ENCODE measurements at places on chromosomes 2 and 18. TPM values are rescaled to one million over a fixed set of nuclear protein-coding genes. Genes with fewer than 3 reads are reported as not detected.

Gene LYPD1
- 0.17 TPM for total RNA-seq

Gene TEX51
- not detected for total RNA-seq

Gene GATA6
- 10.0 TPM for total RNA-seq

Gene UGT1A8
- not detected for total RNA-seq

Gene AQP12B
- not detected for total RNA-seq

Gene VIL1
- total RNA-seq: not detected

Gene GRB14
- 0.26 TPM for total RNA-seq

Gene LIPG
- 0.50 TPM for total RNA-seq

Gene GKN2
- not detected for total RNA-seq

Gene FAM117B
- 2.8 TPM for total RNA-seq

Gene SAG
- total RNA-seq: not detected

Gene MLPH
- 8.2 TPM for total RNA-seq

Gene RIT2
- total RNA-seq: not detected

Gene RPL37A
- 3,233 TPM for total RNA-seq

Gene MATN3
- 2.3 TPM for total RNA-seq

Gene ELOA2
- not detected for total RNA-seq

Gene C2orf15
- total RNA-seq: under 0.01 TPM

Gene NEURL3
- not detected for total RNA-seq

Gene CYP1B1
- total RNA-seq: 94.1 TPM

Gene LRRC30
- not detected for total RNA-seq

Gene TBR1
- total RNA-seq: not detected

Gene GAL3ST2
- not detected for total RNA-seq

Gene COL3A1
- 925 TPM for total RNA-seq

Gene IL18RAP
- total RNA-seq: under 0.01 TPM

Gene TMEM127
- 15.2 TPM for total RNA-seq

Gene SDC1
- total RNA-seq: 56.8 TPM

Gene LHCGR
- total RNA-seq: not detected

Gene IL1RL1
- total RNA-seq: 0.50 TPM

Gene DSG4
- not detected for total RNA-seq
